ENCODE measurements at places on chromosomes 3 and 15.

- no peak for DNase-seq
Observed at GRCh38 chr3:9499455-9500107, 54.0 kb downstream of the LHFPL4 start.

DNA sequence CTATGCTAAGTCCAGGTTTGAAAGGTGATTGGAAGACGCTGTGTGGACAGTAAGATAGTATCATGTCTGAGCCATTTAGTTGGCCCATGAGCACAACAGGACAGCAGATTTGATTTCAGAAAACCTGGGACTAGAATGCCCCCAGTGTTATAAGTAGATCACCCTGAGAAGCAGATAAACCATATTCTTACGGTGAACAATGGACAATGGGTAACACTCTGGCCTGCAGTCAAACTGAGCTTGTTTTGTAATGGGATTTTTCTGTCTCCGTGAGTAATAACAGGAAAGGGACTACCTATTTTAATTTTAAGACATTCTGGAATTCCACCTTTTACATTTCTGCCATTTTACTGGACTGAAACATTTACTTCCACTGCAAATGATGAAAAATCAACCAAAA, 71.5 kb downstream of the LDHAL6B start:
- DNase-seq: no peak

- DNase-seq: no peak
Observed at GRCh38 chr15:52783929-52784798, 6.0 kb downstream of the ONECUT1 start.

DNA sequence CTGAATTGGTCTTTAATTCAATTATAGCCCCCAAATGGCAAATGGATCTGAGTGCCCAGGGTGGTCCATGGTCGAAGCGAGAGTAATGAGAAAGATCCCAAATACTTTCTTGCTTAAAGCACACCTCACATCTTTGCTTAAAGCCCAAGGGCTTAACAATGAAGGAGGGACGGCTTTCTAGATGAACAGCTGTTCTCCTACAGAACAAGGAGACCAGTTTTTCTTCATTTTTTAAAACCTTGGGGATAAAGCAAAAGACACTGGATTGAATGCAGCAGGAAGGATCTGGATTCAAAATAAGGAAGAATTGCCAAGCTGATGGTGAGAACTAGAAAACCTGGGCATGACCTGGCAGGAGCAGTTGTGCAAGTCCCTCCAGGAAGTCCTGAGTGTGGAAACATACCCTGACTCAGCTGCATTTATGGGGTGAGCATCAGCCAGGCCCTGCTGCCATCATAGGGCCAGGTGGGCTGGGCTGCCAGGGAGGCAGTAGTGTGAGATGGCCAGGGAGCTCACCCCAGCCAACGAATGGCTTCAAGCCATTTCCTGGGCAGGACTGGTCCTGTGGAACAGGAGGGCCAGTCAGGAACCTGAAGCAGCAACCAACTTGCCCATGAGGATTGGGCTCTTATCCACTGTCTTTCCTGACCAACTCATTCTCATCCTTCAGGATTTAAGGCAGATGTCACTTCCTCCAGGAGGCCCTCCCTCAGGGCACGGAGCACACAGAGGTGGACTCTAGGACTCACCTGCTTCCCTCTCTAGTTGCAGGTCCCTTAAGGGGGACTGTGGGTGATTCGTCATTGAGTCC, 18.4 kb upstream of the RHCG start:
- no peak for DNase-seq

DNA sequence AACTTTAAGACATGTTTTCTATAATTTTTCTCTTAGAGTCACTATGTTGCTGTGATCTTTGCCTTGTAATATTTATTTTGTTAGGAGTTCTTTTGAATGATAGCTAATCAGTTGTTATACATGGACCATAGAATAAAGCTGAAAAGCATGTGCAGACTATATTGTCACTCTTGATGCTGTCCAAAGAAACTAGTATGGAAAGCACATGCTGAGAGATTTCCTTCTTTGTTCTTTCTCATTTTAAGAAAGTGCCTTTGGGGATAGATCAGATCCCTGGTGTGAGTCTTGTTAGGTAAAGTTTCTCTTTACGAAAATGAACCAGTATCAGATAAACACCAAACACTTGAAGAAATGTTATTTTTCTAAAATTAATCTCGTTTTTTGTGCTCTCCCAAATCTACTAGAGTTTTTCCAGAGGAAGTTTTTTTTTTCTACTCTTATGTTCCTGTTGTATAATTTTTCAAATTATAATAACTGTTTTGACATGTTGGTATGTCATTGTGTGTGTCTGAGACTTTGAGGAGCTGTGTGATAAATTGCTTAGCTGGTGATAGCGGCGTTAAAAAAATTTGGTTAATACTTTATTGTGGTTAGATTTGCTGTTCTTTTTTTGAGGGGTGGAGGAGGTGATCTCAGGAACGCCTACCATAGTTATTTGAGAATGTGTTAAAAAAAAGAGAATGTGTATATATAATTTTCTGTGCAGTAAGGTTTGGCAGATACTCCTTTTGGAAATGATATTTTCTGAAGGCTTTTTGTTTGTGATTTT, 2.2 kb downstream of the PIAS1 start:
- no peak for DNase-seq

DNA sequence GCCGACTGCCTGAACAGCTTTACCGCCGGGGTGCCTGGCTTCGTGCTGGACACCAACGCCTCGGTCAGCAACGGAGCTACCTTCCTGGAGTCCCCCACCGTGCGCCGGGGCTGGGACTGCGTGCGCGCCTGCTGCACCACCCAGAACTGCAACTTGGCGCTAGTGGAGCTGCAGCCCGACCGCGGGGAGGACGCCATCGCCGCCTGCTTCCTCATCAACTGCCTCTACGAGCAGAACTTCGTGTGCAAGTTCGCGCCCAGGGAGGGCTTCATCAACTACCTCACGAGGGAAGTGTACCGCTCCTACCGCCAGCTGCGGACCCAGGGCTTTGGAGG, 815 bp downstream of the SPINT1 start:
- peak; percentile 29 for DNase-seq

DNA sequence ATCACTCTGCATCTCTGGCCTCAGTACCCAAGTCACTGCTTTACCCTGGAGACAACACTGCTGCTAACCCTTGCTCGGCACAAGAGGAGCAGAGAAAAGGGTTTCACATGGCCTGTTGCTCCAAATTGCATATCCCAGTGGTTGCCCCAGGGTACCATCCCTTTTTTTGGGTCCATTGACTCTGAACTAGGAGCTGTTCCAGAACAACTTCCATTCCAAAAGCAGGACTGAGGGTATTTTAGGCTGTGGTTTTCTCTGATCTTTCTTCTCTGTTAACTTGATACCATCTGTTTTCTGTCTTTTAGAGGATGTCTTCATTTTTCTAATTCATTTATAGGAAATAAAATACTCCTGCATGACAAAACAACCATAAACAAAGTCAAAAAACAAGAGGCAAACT, 17.3 kb upstream of the RYK start:
- no peak for DNase-seq

DNA sequence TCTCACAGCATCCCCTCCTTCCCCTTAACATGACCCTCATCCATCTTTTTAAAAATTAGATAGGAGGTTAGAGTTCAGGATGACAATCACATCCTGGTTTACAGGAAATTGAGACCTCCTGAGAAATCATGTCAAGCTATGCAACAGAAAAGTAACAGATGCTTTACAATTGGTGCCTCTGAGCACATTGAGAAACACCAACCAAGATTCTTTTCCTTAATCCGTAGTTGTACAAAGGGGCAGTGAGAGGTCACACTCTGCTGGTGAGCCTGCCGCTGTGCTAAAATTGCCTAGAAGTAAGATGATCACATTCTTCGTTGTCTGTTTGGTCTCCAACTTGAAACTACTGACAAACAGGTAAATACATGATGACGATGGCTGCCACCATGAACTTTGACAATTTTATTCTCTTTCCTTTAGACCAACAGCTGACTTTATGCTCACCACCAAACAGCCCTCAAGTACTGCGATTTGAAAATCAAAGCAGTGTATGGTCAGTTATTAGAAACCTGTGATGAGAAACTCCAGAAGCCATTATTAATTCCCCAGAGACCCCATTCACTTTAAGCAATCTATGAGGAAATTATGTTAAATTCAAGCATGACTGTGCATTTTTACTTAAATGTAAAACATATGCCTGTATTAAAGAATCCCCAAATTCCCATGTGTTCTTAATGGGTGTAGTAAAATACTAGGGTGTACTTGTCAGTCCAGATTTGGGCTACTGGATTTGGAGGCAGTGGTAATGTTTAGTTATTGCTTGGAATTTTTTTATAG, 210.7 kb upstream of the UBE2E1 start:
- no peak for DNase-seq

GRCh38 chr3:182385356-182385755, 407.9 kb upstream of the ATP11B start:
- no peak for DNase-seq

- peak; percentile 6 for DNase-seq
Observed at GRCh38 chr3:30934208-30934550, 39.7 kb upstream of the GADL1 start.

- no peak for DNase-seq
Observed at GRCh38 chr3:28718074-28718849, 369.6 kb upstream of the AZI2 start.

- DNase-seq: peak; percentile 35
Observed at GRCh38 chr3:179929091-179929529, 107.6 kb downstream of the PEX5L start.

DNA sequence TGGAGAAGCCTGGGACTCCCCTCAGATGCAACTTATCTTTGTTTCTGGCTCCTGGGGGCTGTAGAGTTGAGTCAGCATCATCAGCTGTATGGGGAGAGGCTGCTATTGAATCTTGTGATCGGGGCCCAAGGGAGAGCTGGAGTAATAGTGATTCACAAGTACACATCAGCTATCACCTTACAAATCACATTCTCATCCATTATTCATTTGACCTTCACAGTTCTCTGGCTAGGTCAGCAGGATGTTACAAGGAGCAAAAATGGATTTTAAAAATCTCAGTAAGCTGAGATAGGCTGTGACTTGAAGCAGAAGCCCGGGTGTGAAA, 175.0 kb downstream of the OPA1 start:
- no peak for DNase-seq

DNA sequence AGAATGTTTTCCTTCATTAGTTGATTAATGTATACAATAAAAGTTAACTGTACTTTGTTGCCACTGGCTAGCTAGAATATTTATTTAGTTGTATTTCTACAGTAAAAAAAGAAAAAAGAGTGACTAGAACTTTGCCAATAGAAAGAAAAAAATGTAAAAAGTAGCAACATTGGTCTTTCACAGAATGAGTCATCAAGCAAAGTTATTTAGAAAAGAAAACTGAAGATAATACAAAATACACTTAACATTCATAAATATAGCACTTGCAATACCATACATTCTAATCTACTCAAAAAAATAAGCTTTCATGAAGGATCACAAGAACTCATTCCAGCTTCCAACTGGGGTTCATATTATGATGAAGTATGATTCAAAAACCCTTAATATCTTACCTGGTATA, 83.4 kb downstream of the AQR start:
- DNase-seq: no peak

- peak; percentile 98 for DNase-seq
Observed at GRCh38 chr15:63985221-63986184, 60.8 kb downstream of the DAPK2 start.

DNA sequence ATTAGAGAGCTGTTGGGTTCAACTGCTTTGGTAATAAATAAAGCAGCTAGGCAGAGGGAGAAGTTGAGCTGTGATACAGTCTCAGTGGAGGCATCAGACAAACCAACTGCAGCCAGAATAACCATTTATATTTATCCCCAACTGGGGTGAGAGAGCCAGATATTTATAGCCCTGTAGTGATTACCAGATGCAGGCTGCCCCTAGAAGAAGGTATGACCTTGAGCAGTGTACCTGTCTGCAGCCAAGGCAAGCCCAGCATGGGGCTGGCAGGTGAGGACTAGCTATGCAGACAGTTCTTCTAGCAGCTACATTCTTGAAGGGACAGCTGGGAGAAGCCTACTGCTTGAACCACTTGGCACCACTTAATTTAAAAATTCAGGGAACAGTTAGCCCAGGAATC, 144.4 kb upstream of the EPHA3 start:
- DNase-seq: no peak

- DNase-seq: no peak
Observed at GRCh38 chr15:52013151-52013791, 5.7 kb upstream of the MAPK6 start.

GRCh38 chr3:133892541-133893231, 3.0 kb downstream of the RAB6B start:
- DNase-seq: peak; percentile 47

DNA sequence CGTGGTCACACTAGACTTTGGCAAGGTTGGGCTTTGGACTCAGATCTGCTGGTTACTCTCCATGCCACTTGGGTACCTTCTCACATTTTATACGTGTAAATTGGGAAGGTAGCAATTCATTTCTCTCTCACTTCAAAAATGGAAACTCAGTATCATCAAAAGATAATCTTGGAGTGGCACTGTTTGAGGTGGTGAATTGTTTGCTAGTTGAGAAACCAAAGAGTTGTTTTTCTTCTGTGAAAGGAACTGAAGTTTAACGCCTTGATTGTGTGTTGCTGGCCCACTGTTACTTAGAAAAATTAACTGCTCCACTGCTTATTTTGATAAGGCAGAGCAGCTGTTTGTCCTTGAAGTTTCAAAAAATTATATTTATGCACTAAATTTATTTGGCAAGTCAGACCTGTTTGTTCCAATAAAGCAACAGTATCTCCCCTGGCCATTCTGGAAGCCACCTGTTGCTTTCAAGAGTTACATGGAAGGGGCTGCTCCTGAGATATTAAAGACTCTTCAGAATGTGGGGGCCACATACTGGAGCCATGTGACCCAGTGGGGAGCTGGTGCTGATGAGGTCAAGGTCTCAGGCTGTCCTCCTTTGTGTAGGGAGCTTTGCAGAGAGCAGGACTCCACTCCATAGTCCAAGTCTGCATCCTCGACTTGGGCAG, 16.2 kb downstream of the PLCL2 start:
- DNase-seq: no peak

Data from G401 (cell line).